Left lobe of liver (tissue), 2 donors: ENCODE measurements at places on chromosomes 2 and 18. TPM values are rescaled to one million over a fixed set of nuclear protein-coding genes. Genes with fewer than 3 reads are reported as not detected.

HDAC4 gene
- total RNA-seq, result 18.3 TPM

AGXT gene
- 1,805 TPM for total RNA-seq

NEU4 gene
- total RNA-seq, result 109 TPM

EFHD1 gene
- total RNA-seq, result 27.3 TPM
